ENCODE measurements at places on chromosomes 16 and 17.

DNA sequence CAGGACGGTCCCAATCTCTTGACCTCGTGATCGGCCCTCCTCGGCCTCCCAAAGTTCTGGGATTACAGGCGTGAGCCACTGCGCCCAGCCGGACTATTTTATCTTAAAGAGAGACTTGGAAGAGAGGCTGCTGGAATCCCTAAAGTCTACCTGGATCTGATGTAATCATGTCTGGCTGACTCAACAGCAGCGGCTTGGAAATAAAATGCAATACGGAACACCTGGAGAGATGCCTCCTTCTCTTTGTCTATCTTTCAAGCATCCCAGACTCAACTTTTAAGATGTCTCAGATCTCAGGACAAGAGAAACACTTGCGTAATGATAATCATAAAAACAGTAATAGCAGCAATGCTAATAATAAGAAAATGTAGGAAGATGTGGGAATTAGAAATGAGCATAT, 95.6 kb downstream of the CDH8 start:
- no peak for DNase-seq

- DNase-seq, result no peak
Observed at GRCh38 chr16:58378401-58378800, 13.9 kb upstream of the GINS3 start.

DNA sequence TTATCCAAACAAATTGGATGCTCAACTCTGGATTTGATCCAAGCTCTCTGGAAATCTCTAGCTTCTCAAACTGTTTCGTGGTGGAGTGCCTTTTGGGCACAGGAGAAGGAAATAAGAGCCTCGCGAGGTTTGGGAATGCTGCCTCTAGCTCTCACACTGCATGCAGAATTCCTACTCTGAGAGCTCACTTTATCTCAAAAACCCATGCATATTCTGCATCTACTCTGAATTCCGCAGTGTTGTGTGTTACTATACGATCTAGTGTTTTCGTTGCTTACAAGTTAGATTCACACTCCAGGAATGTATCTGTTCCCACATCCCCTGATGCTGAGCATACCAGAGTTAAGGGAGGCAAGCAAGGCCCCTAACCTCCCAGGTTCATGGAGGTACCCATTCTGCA, 462.7 kb downstream of the WWOX start:
- no peak for DNase-seq

GRCh38 chr17:19647697-19648474, 665 bp upstream of the ALDH3A2 start:
- DNase-seq, result peak; percentile 22

GRCh38 chr17:80374039-80374731, 40.8 kb upstream of the ENDOV start:
- no peak for DNase-seq

DNA sequence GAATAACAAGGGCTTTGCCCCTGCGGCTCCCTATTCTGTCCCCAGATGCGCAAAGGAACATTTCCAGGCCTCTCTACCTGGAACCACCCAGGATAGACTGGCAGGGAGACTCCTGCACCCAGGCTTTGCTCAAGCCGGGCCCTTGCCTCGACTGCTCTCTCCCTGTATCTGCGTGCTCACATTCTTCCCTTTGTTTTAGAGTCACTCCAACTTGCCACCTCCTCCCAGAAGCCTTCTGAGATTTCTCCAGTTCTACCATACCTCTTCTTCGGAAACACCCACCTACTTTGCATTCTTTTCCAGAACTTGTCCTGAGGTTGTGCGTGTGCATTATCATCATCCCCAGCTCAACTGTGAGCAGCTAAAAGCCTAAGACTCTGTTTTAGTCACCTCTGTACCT, 3.0 kb downstream of the CES5A start:
- DNase-seq, result no peak

DNA sequence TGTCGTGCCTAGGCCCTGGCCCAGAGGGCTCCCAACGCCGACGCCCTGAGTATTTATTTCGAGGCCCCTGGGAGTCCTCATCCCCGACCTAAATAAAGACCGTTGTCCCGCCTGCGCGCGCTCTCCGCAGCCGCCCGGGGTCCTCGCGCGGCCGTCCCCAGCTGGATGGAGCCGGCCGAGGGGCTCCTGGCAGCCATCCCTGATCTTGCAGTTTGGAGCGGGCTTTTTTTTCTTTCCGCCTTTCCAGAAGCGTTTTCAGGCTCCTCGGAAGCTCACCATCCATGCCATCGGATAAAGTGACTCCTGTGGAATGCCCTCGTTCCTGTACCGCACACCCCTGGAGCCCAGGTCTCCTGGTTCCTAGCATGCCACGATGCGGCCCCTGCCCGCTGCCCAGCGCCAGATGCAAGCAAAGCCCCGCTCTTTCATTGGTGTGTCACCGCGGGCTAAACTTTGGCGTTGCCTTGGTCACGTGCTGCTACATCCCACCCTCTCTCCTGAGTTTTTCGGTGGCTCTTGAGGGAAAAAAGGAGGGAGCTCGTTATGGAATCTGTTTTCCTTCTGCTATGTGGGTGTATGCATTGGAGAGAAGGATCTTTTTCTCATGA, 716 bp downstream of the TMEM94 start:
- peak; percentile 7 for DNase-seq

DNA sequence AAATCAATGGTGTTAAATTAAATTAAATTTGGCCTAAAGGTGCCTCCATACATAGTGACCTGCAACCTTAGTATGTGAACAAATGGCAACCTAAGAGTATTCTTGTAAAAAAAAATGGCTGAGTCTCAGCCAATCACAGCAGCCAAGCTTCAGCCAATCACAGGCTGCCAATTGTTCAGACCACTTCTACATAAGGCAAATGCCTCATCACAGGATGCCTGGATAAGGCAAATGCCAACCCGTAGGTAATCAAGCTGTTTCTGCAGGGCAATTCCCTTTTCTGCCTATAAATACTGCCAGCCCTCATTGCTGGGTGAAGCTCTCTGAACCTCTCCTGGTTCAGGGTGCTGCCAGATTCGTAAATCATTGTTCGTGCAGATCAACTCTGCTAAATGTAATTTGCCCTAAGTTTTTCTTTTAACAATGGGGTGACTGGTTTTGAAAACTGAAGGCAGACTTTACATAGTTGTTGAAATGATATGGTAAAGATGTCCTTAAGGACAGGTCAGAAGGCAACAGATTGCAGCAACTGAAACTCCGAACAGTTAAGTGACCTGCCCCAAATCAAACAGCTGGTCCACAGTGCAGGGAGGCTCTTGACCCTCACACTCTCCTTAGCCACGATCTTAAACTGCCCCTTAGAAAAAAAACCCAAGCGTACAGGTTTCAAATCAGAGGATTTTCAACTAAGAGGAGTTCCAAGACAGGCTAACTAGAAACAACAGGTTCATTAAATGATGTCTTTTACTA, 50.3 kb downstream of the N4BP1 start:
- no peak for DNase-seq

GRCh38 chr16:4663777-4664465, 29.4 kb upstream of the NUDT16L1 start:
- no peak for DNase-seq

- no peak for DNase-seq
Observed at GRCh38 chr17:50715471-50715870, 3.9 kb upstream of the LUC7L3 start.

GRCh38 chr16:77090062-77090461, 100.9 kb upstream of the MON1B start:
- no peak for DNase-seq

DNA sequence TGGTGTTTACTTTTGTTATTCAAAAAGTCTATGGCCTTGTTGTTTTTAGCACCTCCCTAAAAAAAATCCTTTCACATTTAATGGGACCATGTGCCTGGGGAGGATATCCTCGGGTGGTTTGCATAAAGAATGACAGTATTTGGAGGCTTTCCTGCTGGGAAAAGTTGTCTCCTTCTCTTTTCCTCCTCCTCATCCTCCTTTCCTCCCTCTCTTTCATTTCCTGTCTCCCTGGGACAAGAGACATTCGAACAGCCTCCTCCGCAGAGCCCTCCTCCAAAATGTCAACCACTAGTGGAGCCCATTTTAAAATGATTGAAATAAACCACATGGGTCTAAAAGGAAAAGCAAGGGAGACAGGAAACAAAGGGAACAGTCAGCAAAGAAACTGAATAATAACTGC, 67.4 kb downstream of the MYH13 start:
- DNase-seq, result no peak
